Type B pancreatic cell (in vitro differentiated cells): ENCODE measurements at places on chromosomes 5 and 9. TPM values are rescaled to one million over a fixed set of nuclear protein-coding genes. Genes with fewer than 3 reads are reported as not detected.

The SYK gene
- total RNA-seq = 13.0 and 22.6 TPM in 2 replicates

The INSL4 gene
- 0.29 TPM in 1 of 2 replicates, not detected in the other for total RNA-seq

The ZNF354C gene
- 3.3 and 7.8 TPM in 2 replicates for total RNA-seq

The ARHGEF39 gene
- 7.1 and 14.2 TPM in 2 replicates for total RNA-seq

The F2RL2 gene
- 0.29 and 5.1 TPM in 2 replicates for total RNA-seq

The SLCO4C1 gene
- 4.6 and 11.0 TPM in 2 replicates for total RNA-seq

The CER1 gene
- total RNA-seq = 0.38 and 0.99 TPM in 2 replicates

The PCDHA7 gene
- total RNA-seq = 2.5 and 6.9 TPM in 2 replicates

The IL9 gene
- not detected in 2 replicates for total RNA-seq

The OGN gene
- 2.8 TPM in 1 of 2 replicates, not detected in the other for total RNA-seq

The PDE8B gene
- total RNA-seq = 16.7 and 69.8 TPM in 2 replicates
